ENCODE measurements at places on chromosomes 6 and 20.
A peak's percentile ranks its signal among the peaks of the same experiment; 100 is the strongest.

DNA sequence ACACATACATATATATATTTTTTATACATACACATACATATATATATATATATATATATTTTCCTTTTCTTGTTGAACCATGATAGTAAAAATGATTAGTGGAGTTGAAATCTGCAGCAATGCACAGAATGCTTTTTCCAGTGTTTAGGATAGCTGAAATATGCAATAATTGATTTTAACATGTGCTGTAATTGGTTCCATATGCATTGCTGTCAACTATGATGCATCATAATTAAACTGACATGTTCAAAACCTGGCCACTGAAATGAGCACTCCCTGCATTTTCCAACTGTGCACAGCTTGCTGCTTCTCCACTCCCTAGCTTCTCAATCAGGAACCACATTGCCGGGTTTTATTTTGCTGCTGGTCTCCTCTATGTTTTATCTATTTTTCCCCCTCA lies 358.3 kb downstream of the PAX1 start:
- no peak for DNase-seq

GRCh38 chr6:114154812-114155211 lies 183.9 kb upstream of the HDAC2 start:
- DNase-seq, result no peak

- peak; percentile 14 for DNase-seq
Observed at GRCh38 chr20:29497261-29497671, 1760.2 kb upstream of the DEFB115 start.

DNA sequence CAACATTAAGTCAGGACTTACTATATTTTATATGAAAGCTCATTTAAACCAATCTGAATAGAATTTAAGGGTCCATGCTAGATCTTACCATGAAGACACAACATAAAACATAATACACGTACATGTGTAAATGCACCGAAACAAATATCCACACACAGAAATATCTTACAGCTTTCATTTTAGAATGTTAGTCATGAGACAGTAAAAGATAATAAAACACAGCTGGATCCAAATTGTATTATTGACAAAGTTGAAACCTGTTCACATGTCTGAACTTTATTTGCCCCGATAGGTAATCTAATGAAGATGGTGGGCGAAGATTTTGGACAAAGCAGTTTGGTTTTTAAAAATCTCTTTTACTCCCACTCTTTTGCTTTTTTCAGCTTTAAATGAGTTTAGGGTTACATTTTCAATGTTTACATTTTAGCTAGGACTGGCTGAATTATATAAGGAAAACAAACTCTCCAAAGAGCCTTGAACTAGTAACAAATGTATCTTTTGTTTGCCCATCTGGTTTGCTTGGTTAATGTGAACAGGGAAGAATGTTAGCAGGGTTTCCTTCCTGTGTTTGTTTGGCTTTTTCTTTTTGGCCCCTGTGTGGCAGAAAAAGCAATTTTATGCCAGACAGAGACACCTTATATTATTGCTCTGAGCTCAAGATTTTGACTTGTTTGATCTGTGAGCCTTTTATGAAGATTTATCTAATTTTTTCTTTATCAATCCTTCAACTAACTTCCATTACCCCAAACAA lies 5.1 kb upstream of the TMEM181 start:
- no peak for DNase-seq

GRCh38 chr6:35468181-35468979 lies at the start of gene RPL10A:
Gene RPL10A, plus strand, starts transcription at chr6:35468401. Its CDS starts 34 bp downstream, at chr6:35468435.
- peak; percentile 95 for DNase-seq

GRCh38 chr20:25547063-25547462 lies 38.3 kb downstream of the NINL start:
- no peak for DNase-seq

DNA sequence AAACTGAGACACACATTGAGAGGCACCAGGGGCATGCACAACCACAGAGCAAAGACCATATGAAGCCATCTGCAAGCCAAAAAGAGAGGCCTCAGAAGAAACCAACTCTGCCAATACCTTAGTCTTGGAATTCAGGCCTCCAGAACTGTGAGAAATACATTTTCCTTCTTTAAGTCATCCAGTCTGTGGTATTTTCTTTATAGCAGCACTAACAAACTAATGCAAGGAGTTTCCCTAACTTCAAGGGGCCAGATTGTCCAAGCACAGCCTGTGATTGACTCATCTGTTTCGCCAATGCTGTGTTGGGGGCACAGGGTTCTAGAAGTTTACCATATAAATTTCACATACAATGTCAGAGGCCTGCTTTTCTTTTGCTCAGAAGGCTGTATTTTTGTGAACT lies 364.6 kb downstream of the GJA1 start:
- DNase-seq, result no peak

DNA sequence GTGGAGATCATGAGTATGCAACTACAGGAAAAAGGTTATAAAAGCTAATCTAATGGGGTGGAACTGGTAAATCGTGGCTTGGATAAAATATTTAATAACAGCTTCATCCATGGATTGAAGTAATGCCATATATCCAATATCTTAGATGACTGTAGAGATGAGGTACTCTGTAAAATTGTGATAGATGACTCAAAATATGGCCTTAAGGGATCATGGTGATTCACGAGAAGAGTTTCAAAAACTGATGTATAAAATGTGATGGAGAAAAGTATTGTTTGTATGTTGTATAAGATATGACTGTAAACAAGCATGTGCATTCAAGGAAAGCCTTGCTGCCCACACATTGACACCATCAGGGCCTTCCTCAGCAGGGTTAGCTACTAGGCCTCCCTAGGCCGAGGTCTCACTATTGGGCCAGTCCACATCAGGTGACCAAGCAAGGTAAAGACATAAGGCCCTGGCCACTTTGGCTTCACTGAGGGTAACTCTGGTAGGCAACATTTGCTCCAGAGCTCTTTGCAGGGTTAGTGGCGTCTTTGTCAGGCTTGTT lies 17.7 kb upstream of the CCN6 start:
- DNase-seq, result no peak

DNA sequence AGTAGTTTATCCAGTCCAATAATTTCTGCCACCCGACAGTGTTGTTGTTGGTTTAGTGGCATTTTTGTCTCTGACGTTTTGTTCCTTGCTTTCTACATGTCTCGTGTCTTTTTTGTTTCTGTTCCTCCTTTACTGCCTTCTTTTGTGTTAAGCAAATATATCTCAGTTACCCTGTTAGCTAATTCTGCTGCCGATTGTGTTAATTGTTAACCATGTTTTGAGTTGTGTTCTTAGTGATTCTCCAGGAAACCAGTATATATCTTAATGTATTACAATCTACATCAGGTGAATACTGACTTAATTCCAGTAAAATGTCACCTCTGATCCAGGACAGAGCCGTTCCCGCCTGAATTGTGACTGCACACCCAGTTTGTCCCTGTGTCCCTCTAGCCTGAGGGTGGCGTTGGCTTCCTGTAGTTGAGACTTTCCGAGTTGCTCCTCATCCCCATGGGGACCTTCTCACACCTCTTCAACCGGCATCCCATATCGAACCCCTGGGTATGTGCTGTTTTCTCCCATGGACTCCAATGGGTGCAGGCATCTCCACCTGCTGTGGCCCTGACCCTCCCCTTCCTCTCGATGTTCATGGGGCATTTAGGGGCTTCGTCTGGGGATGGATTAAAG lies 35.8 kb upstream of the BHLHE23 start:
- DNase-seq, result no peak

DNA sequence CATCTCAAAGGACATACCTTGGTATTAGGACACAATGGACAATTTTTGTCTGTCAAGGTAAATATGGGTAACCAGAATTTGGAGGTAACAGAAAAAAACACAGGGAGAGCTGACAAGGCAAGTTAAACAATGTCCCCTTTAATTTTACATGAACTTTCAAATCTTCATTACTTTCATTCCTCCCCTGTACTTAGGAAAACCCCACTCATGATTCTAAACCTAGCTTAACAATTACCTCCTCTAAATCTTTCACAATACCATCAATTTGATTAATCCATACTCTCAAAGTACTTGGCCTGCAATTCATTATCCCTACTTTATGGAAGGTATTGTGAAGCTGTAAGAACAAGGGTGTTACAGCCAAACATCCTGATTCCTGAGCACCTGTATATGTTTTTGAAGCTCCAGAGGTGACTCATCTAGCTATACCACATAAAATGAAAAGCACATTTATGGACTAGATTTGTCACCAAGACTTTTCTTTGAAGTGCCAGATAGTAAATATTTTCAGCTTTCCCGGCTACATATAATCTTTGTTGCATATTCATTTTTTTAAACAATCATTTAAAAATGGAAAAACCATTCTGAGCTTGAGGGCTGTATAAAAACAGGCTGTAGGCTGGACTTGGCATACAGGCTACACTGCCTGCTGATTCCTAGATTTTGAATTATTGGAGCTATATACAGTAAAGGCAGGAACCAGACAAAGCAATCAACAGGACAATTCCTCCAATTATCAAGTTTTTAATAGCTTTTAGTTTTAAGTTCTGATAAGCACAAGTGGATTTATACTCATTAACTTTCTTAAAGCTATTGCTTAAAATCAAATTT lies 22.9 kb downstream of the DEK start:
- no peak for DNase-seq

- DNase-seq, result no peak
Observed at GRCh38 chr20:4661191-4661590, 60.5 kb upstream of the PRND start.

DNA sequence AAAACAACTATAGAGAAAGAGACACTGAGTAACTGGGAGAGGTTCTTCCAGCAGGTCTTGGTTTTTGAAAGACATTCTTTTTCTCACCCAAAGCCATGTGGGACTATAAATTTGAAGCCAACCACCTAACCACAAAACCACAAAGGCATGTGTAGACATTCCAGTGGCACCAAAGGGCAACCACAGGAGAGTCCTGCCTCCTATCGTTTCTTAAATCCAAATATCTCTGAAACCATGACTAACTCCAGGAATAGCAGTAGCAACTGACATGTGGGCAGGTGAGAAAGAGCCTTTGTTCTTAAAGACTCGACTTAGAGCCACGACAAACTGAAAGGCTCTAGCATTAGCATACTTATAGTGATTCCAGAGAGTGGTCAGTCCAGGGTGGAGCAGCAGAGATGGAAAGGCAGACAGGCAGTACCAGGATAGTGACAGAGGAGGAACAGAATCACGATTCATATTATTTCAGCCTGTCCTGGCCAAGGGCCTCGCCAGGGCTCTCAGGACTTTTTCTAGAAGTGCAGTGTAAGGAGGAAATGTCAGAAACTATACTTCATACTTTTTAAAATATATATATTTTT lies 9.4 kb upstream of the COL9A1 start:
- DNase-seq, result no peak

DNA sequence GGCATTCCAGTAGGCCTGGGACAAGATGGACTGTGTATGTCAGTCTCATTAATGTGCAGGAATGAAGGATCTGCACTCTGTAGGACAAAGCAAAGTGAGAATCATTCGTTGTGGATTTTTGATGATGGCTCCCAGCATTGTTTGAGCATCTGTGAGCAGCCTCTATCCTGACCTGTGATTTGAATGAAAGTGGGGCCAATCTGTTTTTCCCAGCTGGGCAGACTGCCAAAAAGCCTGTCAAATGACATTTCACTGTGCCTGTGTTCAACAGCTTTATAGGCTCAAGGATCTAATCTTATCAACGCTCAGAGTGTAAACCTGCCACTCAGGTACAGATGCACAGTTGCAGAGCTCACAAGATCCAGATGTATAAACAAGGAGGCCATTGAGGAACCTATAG lies 86.7 kb upstream of the SYNDIG1 start:
- no peak for DNase-seq

GRCh38 chr20:58329711-58330110 lies 20.2 kb downstream of the RAB22A start:
- no peak for DNase-seq

- DNase-seq, result no peak
Observed at GRCh38 chr6:156879186-156879585, 102.0 kb downstream of the ARID1B start.

DNA sequence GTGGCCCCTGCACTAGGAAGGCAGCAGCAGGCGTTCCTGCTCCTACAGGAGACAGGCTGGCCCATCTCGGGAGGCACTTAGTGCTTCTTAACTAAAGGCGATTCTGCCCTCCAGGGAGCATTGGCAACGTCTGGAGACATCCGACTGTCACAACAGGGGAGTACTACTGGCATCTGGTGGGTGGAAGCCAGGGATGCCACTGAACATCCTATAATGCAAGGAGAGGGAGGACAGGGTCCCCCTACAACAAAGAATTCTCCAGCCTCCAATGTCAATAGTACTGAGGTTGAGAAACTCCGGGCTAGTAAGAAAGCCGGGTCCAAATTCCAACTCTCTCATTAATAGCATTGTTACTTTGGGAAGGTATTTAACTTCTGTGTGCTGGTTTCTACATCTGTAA lies 119.4 kb upstream of the ARMC2 start:
- DNase-seq, result no peak

DNA sequence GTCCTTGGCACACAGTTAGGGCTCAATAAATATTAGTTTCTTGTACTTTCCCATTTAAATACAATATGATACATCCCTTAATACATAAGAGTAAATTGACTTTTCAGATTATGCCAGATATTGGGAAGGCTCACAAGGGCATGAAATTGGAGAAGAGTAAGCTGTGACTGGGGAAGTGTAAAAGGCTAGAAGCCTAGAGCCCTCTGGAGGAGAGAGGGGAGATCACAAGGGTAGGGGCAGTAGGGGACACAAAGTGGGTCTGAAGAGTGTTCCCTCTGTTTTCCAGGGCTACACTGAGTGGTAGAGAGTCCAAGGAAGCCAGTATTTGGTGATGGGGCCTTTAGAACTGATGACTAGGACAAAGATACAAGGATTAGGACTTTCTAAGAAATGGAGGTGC lies 562.9 kb upstream of the CHD6 start:
- no peak for DNase-seq

DNA sequence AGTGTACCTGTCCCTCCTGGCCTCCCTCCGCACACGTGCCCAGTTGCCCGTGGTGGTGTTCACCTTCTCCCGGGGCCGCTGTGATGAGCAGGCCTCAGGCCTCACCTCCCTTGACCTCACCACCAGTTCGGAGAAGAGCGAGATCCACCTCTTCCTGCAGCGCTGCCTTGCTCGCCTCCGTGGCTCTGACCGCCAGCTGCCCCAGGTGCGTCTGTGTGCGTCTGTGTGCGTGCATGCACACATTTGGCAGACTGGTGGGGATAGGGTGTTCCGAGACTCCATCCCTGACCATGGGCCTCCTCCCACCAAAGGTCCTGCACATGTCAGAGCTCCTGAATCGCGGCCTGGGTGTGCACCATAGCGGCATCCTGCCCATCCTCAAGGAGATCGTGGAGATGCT lies 4.9 kb downstream of the SKIC2 start:
- DNase-seq, result no peak

- no peak for DNase-seq
Observed at GRCh38 chr6:83517500-83517899, 5.2 kb downstream of the PRSS35 start.

GRCh38 chr20:35901678-35902544 lies 52.4 kb downstream of the SCAND1 start:
- no peak for DNase-seq

GRCh38 chr6:4612636-4613171 lies 163.5 kb upstream of the CDYL start:
- DNase-seq, result peak; percentile 53

DNA sequence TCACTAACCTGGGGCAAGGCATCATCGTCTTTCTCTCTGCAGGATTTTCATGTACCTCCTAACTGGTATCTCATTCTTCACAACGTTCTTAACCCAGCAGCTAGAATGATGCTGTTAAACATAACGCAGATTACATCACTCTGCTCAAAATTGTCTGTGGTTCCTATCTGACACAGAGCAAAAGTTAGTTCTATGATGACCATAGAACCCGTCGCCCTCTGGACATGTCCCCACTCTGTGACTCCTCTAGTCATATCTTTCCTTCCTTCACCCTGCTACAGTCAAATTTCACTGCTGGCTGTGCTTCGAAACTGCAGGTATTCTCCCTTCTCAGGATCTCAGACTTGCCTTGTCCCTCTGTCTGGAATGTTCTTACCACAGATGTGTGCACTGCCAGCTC lies 87.4 kb upstream of the TPD52L1 start:
- DNase-seq, result no peak
